ENCODE measurements at places on chromosomes 7 and 10.

DNA sequence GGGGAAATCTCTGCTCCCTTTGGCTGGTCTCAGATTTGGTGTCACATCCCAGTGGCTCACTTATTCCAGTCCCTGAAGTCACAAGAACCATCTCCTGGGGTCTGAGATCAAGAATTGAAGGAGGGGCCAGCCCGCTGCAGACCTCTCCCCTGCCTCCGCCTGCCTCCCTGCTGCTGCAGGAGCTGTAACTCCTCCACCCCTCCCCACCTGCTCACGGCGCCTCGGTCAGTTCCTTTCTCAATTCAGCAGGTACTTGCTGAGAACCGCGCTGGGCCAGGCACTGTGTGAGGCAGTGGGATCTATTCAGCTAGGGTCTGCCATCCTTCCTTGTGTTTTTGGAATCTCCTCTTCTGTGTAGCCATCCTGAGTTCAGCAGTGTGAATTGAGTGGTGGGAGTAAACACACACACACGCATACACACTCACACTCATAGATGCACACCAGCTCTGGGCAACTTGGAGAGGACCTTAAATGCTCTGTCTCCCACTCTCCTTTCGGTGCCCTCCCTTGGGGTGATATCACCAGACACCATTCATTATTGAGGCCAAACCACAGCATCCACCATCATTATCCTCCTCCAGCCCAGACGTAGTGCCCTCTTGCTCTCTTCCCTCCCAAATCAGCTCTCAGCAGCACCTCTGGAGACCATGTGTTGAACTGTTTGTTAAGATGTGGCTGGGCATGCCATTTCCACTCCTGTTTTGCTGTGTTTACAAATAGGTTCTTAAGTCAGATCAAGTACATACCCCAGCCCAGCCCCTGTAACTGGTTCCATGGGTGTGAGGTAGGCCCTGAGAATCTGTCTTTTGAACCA lies 22.0 kb upstream of the ANKRD2 start:
- DNase-seq: no peak

DNA sequence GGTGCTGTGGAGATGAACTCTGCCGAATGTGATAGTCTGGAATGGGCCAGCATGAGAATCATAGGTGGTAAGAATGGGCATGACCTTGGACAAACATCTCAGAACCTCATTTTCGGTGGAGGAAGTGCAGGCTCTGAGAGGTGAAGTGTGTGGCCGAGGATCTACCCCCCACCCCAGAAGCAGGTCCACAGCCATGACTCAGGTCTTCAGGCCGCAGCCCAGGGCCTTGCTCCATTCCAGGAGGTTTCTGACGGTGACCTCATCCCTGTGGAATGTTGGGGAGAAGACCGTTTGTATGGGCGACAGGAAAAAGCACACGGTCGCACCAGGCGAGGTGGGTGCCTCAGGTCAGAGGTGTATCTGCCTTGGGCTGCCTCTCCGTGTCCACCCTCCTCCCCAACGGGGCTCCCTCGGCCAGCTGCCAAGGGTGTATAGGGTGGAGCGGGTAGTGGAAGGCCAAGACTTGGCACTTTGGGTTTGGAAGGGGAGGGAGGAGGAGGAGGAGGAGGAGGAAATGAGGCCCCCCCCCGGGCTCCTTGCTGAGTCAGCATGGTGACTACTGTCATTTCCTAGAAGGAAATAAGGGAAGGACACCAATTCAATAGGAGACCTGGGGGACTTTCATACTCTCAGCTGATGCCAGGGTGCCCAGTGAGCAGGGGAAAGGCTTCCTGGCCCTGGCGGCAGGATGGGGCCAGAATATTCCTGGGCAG lies 168.0 kb upstream of the RHEB start:
- peak; percentile 94 for DNase-seq

GRCh38 chr10:22086730-22087401 lies 83.3 kb upstream of the DNAJC1 start:
- DNase-seq: no peak

DNA sequence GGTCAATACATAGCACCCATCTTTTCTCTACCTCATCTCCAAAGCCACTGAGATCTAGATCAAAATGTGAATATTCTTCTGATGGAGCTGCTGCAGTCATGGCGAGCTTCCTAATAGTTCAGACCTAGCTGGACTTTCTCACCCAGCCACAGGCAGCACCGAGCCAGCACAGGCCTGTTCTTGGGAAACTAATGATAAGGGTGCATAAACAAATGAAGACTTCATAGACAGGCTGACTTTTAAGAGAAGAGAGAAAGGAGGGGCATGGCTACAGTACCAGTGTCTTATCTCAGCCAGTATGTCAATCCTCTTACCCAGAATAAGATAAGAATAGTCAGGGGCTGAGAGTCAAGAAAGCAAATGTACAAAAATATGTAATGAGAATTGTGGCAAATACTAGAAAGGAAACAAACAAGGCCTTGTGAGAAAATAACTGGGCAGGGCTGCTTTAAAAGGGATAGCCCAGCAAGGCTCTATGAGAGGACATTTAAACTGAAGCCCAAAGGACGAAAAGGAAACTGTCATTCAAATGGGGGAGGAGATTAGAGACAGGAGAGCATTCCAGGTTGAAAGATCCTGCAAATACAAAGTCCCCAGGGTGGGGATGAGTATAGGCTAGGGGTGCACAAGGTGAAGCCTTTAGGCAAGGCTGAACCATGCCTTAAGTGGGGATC lies 21.8 kb upstream of the CDK14 start:
- no peak for DNase-seq

DNA sequence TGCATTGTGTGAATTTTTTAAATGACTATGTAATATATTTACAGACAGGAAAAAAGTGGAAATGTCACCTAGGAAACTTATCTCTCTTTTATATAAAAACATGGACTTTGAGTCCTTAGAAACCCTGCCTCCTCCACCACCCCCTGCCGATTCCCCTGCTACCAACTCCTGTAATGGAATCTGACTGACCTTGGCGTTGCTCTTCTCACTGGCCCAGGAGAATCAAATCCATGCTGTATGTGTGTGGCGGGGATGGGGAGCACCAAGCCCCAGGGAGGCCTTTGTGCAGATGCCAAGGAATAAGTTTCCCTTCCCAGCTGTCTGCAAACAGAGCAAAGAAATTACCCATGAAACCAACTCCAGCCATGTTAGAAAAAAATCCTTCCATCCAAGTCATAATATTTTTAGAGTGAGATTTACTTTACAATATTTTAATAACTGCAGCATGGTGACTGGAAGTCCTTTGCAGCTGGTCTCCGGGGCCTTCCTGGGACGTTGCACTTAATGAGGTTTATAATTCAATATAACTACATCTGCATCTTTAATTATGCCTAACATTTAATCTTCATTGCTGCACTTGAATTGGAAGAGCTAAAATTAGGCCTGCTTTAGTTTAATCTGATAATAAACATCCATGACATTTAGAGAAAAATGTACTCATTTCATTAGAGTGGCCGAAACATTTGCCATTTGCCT lies 111.4 kb upstream of the CACUL1 start:
- no peak for DNase-seq

DNA sequence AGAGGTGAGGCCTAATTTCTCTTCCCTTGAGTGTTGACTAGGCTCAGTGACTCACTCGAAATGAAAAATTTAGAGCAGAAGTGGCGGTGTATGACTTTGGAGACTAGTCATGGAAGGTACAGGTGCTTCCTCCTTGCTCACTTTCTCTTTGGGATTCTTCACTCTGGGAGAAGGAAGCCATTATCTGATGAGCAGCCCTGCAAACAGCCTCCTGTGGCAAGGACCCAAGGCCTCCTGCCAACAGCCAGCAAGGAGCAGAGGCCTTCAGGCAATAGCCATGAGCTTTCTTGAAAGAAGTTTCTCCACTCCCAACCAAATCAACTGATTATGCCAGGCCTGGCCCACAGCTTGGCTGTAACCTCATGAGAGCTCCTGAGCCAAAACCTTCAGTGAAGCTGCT lies 369.6 kb upstream of the VWC2 start:
- DNase-seq: no peak

GRCh38 chr7:157407512-157408257 lies 70.9 kb downstream of the DNAJB6 start:
- DNase-seq: no peak

GRCh38 chr7:34277803-34278199 lies 372.5 kb downstream of the BMPER start:
- no peak for DNase-seq

DNA sequence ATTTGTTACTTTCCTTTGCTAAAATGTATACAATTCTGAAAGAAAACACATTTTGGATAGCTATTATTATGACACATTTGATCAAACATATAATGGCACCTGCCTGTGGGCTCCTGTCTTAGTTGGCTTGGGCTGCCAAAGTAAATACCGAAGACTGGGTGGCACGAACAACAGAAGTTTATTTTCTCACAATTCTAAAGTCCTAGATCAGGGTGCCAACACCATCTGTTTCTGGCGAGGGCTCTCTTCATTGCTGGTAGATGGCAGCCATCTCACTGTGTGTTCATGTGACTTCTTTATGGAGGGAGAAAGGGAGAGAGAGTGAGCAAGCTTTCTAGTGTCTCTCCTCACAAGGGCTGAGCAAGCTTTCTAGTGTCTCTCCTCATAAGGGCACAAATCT lies 195.8 kb upstream of the FAM3C start:
- DNase-seq: no peak

DNA sequence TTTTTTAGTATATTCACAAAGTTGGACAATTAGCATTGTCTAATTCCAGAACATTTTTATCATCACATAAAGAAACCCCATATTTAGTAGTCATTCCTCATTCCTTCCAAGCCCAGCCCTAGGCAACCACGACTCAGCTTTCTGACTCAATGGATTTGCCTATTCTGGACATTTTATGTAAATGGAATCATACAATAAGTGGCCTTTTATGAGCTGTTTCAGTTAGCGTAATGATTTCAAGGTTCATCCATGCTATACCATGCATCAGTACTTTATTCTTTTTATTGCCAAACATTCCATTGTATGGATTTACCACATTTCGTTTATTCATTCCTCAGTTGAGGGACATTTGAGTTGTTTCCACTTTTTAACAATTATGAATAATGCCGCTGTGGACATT lies 249.2 kb downstream of the DYNC1I1 start:
- DNase-seq: no peak

GRCh38 chr10:75632805-75633462 lies 201.5 kb downstream of the LRMDA start:
- no peak for DNase-seq

GRCh38 chr7:855686-856369 lies 20.5 kb upstream of the GET4 start:
- DNase-seq: no peak

GRCh38 chr7:131110297-131111080 lies 217.2 kb upstream of the MKLN1 start:
- DNase-seq: no peak

GRCh38 chr7:25028370-25029021 lies 48.5 kb upstream of the OSBPL3 start:
- DNase-seq: peak; percentile 94

DNA sequence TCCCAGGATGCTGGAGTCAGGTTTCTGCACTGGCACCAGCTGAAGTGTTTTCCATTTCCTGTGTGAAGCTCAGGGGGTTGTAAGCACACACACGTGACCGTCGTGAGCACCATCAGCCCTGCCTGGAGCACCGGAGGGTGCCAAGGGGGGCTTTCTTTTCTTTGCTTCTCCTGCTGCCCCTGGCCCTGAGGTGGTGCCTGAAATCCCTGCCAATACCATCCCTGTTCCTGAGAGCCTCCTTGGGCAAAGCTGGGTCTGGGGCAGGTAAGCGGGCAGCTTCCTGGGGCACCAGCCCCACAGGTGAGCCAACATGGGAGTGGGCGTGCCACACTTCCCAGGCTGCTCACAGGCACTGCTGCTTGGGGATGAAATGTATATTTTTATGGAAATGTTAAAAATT lies 593.6 kb downstream of the DNAJB6 start:
- DNase-seq: no peak

DNA sequence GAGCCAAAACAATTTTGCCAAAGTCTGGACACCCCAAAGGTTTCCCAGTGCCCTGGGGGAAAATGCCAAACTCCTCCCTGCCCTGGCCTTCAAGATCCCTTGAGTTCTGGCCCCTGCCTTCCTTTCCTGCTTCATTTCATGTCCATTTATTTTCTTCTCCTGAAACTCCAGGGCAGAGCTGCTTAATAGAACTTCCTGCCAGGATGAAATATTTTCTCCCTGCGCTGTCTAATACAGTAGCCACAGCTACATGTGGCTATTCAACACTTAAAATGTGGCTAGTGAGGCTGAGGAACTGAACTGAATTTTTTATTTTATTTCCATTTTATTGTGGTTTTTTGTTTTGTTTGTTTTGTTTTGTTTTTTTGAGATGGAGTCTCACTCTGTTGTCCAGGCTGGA lies 49.6 kb downstream of the COL13A1 start:
- no peak for DNase-seq

- DNase-seq: no peak
Measured at GRCh38 chr10:12212454-12212853, 16.5 kb downstream of the CDC123 start.

DNA sequence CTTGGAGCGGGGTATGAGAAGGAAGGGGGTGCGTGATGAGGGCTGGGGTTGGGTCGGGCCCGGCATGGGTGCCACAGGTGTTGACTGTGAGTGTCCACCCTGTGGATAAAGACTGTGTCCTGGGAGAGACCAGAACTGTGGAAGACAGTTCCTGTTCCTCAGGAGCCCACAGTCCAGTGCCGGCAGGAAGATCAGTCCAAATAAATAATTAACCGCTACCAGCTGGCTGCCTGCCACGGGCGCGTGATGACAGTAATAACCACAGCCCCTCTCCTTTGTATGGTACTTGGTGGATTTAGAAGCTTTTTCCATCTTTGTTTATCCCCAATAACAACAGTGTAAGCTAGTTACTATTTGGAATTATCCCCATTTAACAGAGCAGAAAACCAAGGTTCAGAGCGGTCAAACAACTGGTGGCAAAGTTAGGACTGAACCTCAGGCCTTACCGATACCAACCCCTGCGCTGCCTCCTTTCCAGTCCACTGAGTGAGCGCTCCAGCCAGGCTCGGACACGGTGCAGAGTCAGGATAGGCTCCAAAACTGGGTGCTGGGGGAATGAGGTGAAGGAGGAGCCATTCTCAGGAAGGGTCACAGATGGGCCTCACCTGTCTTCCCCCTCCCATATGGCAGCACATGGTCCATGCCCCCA lies 5.1 kb downstream of the ZMIZ1 start:
- DNase-seq: no peak

GRCh38 chr10:121553511-121554264 lies 44.6 kb downstream of the FGFR2 start:
- no peak for DNase-seq

DNA sequence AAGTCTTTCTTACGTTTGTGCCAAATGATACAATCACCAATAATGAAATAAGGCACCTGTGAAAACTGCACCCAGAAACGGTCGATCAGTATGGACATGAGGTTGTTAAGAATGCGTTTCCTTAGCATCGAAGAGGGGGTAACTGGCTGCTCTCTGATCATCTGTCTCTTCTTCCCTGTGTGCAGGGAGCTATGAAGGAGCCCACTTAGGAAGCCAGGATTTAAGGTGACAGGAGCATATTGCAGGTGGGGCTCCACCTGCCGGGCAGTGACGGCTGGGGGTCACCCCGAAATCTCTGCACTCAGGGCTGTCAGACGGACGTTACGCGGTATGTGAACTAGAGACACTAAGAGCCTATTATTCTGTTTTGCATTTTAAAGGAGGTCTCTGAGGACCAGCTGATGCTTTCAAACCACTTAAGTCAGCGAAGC lies 64.5 kb downstream of the CARD11 start:
- DNase-seq: no peak

Measured in HS-5 (cell line).